ENCODE measurements at places on chromosomes 2 and 18.
A peak's percentile ranks its signal among the peaks of the same experiment; 100 is the strongest.

- peak; percentile 37 for DNase-seq
Measured at GRCh38 chr2:232502911-232503808, 15.5 kb upstream of the ECEL1 start.

DNA sequence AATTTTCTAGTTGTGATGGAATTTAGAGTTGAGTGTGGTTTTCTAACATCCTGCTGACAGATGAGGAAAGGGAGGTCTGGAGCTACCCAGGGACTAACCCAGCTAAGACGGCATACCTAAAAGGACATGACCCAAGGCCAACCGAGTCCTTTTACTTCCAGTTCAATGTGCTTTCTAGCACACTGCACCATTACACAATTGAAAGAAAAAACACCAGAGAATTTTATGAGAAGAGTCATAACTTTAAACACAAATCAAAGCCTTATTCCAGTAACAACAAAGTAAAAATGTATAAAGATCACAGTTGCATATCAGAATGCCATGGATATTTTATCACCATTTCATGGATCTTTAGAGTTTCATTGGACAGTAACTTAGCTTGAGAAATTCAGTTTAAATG is 480.3 kb downstream of the MEIS1 start:
- no peak for DNase-seq

DNA sequence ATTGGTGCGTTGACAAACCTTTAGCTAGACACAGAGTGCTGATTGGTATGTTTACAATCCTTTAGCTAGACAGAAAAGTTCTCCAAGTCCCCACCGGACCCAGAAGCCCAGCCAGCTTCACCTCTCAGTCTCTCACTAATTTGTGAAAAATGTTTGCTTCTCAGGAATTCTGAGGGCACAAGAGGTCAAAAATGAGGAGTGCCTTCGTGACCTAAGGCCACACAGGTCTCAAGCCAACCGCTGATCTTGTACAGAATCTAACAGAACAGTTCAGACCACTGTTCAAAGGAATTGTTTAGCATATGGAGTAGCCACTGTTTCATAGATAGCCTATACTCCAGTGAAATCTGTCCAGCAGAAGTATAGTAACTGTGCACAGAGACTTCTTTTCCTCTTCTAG is 29.8 kb upstream of the LRRC30 start:
- no peak for DNase-seq

- no peak for DNase-seq
Measured at GRCh38 chr2:64311948-64312621, 141.9 kb upstream of the LGALSL start.

DNA sequence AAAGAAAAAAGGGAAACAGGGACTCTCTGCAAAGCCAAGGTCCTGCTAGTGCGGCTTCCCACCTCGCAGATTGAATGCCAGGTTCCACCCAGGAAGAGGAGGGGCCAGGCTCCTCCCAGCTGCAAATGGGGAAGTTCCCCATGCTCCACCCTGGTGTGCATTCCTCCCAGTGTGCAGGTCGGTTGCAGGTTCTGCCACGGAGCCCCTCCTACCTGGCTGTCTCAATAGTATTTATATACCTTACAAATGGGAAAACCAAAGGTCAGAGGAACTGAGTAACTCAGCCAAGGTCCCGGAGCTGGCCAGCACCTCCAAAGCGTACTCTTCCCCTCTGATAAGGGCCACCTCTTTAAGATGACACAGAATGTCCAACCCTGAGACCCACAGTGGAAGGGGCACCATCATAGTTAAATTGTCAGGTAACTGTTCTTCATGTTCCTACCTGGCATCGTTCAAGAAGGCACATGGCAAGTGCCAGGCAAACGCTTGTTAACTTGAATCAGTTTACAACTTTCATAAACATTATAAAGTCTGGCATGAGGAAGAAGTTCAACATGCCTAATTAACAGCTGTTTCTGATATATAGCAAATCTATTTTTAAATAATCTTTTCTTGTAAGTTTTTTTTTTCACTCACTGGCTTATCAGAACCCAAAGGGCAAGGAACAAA is 35.5 kb downstream of the POU3F3 start:
- DNase-seq = no peak

DNA sequence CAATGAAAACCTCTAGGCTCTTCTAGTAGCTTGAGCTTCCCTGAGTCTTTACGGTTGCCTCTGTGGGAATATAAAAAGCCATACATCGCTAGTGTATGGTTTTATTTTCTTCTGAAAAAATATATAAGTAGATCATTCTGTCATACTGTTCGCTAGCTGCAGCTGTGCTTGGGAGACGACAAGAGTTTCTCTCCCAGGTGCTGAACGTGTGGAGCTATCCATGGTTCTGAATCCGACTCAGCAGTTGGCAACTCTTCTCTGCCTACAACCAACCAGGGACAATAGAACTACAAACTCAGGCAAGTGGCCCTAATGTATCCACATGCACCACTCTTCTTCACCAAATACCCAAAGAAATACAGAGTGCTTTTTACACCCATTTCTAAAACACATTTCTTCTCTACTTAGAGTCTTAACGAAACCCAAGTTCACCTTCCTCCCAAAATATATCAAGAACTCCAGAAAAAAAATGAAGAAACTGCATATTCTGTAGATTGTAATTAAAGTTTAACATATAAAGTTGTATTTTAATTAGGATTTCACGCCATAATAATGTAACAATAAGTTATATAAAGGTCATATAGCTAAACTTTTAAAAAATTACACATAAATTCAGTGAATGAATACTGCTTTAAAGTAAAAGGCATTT is 2.2 kb upstream of the KCNH7 start:
- DNase-seq = no peak

DNA sequence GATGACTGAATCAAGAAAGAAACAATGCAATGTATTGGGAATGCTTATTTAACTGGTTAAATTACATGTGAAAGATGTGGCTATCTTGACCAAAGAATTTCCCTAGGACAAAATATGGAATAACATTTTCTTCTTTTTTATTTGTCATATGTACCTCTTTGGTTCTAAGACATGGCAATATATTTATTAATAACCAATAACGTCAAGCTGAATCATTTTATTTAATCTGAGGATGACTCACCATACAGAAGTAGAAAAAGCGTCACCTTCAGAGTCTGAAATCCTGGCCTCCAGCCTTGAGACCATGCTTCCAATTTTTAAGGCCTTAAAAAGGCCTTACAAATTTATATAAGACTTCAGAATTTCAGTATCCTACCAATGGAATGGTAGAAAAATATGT is 1464.9 kb downstream of the SUCLG1 start:
- DNase-seq = no peak

DNA sequence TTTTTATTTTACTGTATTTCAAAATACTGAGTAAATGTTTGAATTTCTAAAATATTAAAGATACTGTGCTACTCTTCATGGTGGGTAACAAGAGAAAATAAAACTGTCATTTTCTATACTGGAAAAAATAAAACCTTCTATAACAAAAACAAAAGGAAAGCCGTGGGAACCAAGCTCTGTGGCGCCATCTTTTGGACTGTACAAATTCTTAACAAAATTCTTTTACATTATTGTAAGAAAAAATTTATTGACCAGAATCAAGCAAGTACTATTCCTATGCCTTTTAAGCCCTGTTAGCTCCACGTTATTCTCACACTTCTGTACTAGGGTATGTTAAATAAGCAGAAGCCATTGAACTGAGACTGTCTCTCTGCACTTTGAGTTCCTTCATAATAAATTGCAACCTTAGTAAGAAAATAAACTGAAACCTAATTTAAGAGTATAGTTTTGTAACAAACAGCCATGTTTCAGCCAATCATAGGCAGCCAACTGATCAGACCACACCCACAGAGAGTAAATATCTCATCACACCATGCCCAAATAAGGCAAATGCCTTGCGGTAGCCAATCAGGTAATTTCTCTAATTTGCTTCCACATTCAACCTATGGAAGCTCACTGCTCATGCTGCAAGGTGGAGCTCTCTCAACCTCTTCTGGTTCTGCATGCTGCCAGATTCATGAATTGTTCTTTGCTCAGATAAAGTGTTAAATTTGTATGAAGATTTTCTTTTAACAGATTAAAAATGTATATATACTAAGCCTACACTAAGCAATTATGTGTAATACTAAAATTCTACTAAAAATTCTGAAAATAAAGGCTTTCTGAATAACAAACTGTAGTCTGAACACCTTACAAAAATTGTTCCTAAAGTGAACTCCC is 42.2 kb downstream of the HIBCH start:
- DNase-seq = no peak

DNA sequence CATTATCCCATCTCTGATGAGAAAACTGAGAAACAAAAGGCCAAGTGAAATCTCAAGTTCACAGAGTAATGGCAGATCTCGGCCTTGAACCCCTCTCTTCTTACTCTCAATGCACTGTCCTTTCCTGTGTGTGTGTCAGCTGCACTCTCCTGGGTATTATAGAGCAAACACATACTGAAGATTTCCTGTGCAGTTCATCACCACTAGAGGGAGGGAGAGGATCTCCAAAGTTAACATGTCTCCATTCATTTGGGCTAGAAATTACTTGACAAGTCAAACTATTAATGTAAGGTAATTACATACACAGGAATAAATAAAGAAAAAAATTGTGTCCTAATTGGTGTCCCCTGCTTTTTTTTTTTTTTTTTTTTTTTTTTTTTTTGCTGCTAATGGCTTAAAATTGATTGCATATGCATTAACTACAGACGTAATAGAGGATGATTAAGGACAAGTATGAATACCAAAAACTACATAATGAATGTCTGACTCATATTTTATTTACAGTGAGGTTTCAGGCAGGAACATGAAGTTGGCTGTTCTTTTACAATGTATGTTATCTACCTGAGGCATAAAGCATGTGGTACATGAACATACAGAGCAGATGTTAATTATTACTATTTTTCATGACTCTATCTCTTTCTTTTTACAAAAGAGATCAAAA is 269.2 kb downstream of the NYAP2 start:
- peak; percentile 15 for DNase-seq

All from memory B cell (primary cell).